ENCODE measurements at places on chromosomes 3 and 15. TPM values are rescaled to one million over a fixed set of nuclear protein-coding genes. Genes with fewer than 3 reads are reported as not detected.

DNA sequence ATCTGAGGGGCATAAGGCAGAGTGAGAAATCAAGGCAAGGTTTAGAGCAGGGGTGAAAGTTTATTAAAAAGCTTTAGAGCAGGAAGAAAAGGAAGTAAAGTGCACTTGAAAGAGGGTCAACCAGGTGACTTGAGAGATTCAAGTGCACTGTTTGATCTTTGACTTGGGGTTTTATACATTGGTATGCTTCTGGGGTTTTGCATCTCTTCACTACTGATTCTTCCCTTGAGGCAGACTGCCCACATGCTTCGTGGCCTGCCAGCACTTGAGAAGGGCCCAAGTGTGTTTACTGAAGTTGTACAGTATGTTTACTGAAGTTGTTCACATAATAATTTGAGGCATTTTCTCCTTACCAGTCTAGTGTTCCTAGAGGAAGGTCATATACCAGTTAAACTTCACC, 367.0 kb upstream of the UBE2E2 start:
- peak; percentile 56 for DNase-seq

- peak; percentile 52 for DNase-seq
These were observed 107.9 kb downstream of the P3H2 start for GRCh38 chr3:190012784-190013183.

GRCh38 chr15:40956541-40956982, 3.3 kb downstream of the CHAC1 start:
- no peak for DNase-seq

DNA sequence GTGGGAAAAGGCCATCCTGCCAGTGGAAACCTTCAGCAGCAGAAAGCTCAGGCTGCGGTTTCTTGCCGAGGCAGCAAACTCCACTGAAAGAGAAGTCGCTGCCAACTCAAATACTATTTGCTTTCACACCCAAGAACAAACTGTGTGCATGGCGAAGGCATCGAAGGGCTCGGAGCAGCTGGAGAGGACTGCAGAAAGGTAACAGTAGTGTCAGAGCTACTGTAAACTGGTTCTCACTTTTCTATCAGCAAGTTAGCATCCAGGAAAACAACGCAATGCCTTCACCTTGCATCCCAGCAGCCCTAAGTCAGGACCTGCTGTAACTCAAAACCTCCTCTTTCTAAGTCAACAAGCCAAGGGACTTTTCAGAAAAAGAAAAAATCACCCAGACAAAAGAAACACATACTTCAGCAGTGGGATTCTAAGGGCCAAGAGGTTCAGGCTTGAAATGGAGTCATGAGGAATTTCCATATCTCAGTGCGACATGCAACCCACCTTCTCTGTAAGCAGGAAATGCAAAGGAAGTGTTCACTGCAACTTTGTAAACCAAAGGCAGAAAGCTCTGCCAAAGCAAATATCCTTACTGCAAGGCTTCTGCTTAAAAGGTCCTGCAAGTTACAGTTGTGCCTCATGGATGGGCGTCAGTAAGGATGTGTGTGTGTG, 193.5 kb downstream of the FOXP1 start:
- peak; percentile 67 for DNase-seq

- peak; percentile 24 for DNase-seq
These were observed 18.7 kb downstream of the ABTB1 start for GRCh38 chr3:127691489-127691888.

Gene GOLGA6L26
- total RNA-seq, result not detected

Gene NTRK3
- total RNA-seq, result not detected

- no peak for DNase-seq
These were observed 10.7 kb upstream of the SHISA5 start for GRCh38 chr3:48514431-48515227.

Gene GNAT1
- total RNA-seq, result 0.05 TPM

GRCh38 chr15:82554849-82555248, 14.6 kb upstream of the RPS17 start:
- no peak for DNase-seq

Gene SERINC4
- total RNA-seq, result 0.05 TPM

GRCh38 chr3:48493203-48493501, 10.8 kb downstream of the SHISA5 start:
- no peak for DNase-seq

Gene HMCES
- total RNA-seq, result 29.5 TPM

DNA sequence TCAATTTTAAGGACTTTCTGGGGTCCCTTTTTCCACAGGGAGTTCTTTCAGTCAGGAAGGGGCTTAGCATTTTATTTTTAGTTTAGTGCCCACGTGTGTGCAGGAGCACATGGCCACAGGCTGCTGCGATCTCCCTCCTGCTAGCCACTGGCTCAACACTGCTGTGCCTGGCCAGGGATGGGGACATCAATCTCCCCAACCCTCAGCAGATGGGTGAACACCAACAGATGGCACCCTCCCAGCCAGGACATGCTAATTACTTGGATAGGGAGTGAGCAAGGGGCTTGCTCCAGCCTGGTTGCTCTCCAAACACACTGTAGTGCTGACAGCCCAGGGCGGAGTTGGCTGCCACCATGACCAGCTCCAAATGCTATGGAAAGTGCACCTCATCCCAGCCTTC, 7.4 kb upstream of the RIOX2 start:
- no peak for DNase-seq

- DNase-seq, result no peak
These were observed 10.7 kb downstream of the PCSK6 start for GRCh38 chr15:101478701-101479341.

DNA sequence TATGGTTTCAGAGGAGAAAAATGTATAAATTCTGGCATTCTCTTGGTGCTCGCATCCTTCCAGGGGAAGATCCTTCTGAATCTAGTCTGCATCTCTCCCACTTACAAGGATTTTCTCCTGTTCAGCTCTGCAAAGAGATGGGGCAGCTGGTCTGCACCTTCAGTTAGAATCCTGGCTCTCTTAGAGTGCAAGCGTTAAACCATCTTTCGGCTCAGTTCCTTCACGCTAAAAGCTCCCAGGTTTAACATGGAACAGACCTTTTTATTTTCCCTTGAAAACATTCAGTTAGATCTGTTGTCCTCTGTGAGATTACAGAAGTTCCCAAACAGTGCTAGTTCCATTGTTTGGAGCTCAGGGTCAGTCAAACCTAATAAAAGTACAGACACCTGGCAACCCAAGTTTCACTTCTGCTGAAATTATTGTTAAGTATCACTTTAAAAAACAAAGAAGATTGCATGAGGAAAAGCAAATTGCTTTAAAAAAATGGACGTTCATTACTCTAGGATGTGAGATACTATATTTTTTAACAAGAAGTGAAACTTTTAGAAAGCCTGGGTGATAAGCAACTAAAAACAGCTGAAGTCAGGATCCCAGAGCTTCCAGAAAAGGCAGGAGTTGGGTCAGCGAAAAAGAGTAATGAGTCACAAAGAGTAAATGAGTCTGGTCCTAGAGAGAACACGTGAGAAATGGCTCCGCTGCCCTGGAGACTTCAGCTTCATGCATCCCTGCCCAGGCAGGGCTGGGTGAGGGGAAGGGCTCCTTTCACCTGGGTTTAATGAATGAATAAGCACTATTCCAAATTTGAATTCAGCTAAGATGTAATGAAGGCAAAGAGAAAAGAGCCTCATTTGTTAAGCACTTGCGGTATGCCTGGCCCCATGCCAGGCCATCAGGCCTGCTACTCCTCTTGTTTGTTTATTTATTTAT, 63.3 kb downstream of the ABTB1 start:
- peak; percentile 95 for DNase-seq

Gene LYZL4
- not detected for total RNA-seq

Gene LDHAL6B
- total RNA-seq, result not detected

DNA sequence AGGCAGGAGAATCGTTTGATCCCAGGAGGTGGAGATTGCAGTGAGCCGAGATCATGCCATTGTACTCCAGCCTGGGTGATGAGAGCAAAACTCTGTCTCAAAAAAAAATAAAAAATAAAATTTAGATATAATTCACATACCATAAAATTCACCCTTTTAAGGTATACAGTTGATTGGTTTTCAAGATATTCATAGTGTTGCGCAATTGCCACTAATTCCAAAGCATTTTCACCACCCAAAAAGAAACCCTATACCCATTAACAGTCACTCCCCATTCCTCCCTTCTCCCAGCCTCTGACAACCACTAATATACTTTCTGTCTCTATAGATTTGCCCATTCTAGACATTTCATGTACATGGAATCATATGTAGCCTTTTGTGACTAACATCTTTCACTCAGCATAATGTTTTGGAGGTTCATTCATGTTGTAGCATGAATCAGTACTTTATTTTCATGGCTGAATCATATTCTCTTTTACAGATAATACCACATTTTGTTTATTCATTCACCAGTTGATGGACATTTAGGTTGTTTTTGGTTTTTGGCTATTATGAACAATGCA, 116.7 kb downstream of the RASA2 start:
- no peak for DNase-seq

Gene FILIP1L
- 111 TPM for total RNA-seq

- DNase-seq, result no peak
These were observed 495.2 kb upstream of the EPHA6 start for GRCh38 chr3:96319166-96319565.

- no peak for DNase-seq
These were observed 173.6 kb upstream of the SMAD3 start for GRCh38 chr15:66891776-66892175.

Gene CCR9
- not detected for total RNA-seq
